ENCODE measurements at places on chromosomes 4 and X. TPM values are rescaled to one million over a fixed set of nuclear protein-coding genes. Genes with fewer than 3 reads are reported as not detected.

DNA sequence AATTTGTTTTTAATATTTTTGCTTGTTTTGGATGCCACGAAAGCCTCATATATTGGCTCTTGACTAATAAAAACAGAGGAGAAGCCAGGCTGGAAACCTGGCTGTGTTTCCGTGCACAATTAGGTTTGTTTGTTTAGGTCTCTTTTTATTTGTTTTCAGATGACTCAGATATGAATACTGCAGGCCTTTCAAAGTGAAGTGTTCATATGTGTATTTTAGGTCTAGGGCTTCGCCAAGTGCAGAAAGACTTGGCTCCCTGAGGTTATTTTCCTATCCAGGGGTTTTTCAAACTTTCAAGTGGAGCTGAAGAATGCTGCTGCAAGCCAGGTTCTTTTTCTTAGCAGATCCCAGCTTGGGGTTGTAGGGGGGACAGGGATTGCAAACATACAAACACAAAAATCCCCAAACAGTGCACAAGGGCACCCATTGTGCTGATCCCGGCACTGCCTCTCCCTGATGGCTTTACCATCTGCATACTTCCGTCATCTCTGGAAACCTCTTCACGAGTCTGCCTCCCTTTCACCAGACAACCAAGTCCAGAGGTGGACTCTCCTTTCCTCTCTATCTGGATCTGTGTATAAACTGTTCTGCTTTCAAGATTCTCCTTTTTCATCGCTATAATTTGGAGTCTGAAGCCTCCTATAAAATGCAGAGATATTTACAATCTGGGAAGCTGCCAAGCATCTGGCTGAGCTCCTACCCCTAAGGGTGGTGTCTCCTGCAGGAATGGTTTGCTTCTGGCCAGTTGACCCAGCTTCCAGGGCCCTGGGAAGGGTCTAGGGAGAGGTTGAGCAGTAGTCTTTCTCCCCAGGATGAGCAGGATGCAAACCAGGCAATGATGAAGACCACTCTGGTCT, 108.6 kb downstream of the SMIM20 start:
- DNase-seq = no peak

DNA sequence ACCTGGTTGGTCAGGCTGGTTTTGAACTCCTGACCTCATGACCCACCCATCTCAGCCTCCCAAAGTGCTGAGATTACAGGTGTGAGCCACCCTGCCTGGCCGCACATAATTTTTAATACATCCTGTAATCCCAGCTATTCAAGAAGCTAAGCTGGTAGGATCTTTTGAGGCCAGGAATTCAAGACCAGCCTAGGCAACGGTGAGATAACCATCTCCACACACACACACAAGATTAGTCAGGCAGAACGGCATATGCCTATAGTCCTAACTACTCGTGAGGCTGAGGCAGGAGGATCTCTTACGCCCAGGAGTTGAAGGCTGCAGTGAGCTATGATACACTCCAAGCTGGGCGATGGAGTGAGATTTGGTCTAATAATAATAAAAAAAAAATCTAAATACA, 212.4 kb upstream of the NEIL3 start:
- DNase-seq = no peak

DNA sequence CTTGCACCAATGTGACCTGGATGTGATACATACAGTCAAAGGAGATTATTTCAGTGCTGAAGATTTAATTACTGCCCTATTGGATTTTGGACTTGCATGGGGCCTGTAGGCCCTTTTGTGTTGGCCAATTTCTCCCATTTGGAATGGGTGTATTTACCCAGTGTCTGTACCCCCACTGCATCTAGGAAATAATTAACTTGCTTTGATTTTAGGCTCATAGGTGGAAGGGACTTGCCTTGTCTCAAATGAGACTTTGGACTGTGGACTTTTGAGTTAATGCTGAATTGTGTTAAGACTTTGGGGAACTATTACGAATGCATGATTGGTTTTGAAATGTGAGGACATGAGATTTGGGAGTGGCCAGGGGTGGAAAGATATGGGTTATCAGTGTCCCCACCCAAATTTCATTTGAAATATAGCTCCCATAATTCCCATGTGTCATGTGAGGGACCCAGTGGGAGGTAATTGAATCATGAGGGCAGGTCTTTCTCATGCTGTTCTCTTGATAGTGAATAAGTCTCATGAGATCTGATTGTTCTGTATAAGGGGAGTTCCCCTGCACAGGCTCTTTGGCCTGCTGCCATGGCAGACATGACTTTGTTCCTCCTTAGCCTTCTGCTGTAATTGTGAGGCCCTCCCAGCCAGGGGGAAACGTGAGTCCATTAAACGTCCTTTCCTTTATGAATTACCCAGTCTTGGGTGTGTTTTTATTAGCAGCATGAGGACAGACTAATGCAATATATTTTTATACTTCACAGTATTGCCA, 362.2 kb upstream of the SPANXN4 start:
- DNase-seq = no peak

DNA sequence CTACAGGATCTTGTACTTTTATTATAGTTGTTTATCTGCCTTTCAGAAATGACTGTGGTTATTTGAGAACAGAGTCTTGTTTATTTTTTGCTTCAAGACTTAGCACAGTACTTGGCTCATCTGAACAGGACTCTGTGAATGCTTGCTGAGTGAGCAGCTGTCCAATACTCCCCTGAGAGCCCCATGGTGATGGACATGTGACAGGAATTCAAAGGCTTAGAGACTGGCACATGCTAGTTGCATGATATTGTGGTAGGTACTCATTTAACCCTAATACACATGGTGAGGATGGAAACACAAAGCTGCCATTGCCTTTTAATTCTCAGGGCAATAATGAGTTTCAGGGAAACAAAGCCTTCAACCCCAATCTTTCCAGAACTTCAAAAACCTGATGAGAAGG, 97.3 kb downstream of the GEMIN8 start:
- DNase-seq = no peak

DNA sequence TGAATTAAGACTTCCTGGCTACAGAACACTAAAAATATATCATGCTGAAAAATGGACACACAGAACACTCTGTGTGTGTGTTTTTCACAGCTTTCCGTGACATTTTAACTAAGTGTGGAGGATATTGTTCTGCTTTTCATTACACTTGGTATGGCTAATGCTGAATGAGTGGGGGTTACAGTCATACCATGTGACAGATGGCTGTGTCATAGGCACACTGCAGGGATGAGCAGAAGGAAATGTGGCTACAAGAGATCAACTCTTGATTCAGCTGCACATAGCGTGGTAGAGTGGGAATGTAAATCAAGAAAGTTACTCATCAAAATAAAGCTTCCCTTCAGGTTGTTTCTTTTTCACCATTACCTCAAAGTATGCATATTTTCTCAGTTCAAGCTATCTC, 669.8 kb downstream of the IQCM start:
- no peak for DNase-seq

DNA sequence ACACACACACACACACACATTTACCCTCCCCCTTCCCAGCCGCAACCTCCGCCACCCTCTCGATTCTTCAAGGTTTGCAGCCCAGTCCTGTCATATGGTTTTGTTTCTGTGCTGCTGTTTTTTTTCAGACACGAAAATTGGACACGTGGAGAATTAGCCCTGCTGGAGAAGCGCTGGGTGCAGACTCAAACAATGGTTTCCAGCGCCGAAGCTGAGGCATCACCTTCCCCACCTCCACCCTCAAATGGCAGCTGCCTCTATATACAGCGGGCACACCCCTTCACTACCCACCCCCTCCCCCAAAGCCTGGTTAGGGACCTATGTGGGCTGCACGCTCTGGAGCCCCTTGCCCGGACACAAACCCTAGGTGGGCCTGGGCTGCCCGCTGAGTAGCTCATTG, 87.9 kb downstream of the BCOR start:
- DNase-seq = no peak

DNA sequence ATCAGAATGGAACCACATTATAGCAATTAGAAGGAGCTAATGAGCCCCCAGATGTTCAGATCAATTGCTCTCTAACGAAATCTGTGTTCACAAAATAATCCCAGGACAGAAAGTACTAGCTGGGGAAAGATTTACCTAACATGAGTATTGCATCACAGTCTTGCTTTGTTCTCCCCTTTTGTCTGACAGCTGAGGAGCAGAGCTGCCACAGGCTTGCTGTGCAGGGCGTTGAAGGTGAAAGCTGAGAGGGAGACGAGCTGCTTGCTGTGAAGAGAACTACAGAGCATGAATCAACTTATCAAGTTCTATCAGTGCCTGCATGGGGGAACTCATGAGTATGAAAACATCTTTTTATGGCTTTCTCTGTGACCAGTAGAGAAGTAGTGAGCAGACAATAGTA, 441.2 kb downstream of the CENPC start:
- DNase-seq = no peak

DNA sequence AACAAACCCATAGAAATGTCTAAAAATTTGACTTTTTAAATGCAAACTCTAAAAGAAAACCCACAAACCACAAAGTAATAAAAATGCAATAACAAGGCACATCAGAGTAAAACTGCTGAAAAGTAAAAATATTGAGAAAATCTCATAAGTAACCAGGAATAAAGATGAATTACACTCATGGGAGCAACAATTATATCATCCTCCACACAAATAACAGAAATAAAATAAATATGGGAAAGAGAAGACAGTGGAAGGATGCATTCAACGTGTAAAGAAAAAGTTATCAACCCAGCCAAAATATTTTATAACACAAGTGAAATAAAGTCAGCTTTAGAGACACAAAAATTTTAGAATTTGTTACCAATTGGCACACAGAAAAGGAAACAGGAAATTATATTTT, 1420.2 kb downstream of the PCDH18 start:
- DNase-seq = no peak

GRCh38 chr4:168907119-168907698, 102.8 kb downstream of the CBR4 start:
- no peak for DNase-seq

- DNase-seq = peak; percentile 60
Observed at GRCh38 chr4:121041307-121042090, 30.8 kb downstream of the NDNF start.

DNA sequence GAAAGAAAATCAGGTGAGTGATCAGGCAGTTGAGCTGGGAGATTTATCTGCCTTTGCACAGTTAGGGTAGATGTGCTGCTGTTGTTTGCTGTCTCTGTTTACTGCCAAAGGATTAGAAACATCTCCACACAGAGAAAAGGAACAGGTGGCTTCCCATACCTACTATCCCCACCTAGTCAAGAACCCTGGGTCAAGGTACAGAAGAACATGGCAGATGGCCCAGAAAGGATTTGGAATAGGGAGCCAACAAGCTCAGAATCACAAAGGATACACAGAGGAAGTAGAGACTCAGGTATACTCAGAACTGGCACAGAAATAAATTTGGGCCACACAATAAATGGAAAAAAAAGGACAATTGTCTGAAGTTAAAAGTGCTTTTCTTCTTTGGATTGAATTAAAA, 64.3 kb downstream of the TIGD2 start:
- DNase-seq = no peak

GRCh38 chrX:114210879-114211278, 373.0 kb upstream of the HTR2C start:
- DNase-seq = no peak

DNA sequence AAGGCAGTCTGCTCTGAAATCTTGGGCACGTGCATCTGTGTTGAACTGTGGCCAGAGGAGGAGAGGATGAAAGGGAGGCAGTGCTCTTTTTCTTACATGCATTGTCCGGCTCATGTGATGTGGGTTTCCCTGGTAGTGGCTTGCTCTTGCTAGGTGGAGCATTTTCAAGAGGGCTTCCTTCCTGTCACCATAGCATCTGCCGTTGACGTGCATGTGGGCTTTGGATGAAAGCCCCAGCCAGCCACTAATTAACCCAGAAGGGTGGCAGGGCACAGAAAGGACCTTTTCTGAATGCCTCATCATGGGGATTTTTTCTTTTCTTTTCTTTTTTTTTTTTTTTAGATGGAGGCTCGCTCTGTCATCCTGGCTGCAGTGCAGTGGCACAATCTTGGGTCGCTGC, 121.3 kb downstream of the GPR143 start:
- no peak for DNase-seq

DNA sequence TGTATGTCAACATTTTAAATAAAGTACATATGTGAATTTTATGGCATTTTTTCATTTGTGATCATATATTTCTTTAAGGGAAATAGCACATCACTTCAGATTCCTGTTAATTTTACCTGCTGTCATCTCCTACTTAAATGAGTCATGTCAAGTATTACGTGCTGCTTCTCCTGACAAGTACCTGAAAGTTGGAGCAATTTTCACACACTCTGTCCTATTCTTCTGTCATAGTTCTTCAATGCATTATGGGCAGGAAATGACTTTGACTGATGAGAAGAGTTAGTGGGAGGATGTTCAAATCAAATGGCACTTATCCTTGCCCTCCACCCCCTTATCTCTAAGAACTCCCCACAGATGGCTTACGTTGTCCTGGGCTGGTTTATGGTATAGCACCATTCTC, 64.2 kb upstream of the SYTL5 start:
- DNase-seq = no peak

DNA sequence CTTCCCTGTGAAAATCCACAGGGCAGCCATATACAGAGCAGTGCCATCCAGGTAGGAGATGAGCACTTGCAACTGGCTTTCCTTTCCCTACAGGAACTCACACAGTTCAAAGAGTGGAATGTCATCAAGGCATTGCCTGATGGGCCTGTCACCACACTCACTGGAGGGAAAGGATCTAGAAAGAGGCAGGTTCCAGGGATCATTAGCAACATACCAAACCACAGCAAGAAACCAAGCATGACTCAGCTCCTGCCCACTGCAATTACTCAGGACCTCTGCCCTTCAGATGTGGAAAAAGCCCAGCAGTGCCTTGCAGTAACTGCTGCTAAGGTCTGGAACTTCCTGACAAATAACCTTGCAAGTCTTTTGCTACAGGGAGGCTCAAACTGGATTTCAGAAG, 101.2 kb downstream of the ZNF674 start:
- DNase-seq = peak; percentile 5

DNA sequence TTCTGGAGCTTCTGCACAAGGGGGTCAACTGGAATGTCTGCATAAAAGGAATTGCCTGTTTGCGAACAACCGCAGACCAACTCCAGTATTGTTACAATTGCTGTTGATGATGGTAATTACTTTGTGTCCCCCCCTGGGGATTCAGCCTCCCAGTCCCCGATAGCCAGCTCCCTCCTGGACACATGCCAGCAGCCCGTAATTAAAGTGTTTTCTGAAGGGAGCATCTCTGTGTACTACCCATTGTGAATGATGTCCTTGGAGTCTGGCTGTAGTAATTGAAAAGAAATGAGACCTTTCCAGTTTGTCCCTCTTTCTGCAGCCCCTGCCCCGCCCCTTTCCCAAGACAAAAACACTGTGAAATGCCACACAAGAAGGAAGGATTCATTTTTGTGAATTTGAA, 377.1 kb upstream of the LCORL start:
- no peak for DNase-seq

MAGED2 gene
- total RNA-seq = 778 TPM

MAGEA11 gene
- not detected for total RNA-seq

G6PD gene
- total RNA-seq = 36.0 TPM

SLC49A3 gene
- 1.9 TPM for total RNA-seq

CLDN2 gene
- 0.09 TPM for total RNA-seq

NR0B1 gene
- 0.42 TPM for total RNA-seq

HTR2C gene
- total RNA-seq = 0.04 TPM

Measured in cardiac muscle cell (in vitro differentiated cells and primary cell).